ENCODE measurements at places on chromosomes 3 and 15. TPM values are rescaled to one million over a fixed set of nuclear protein-coding genes. Genes with fewer than 3 reads are reported as not detected.

DNA sequence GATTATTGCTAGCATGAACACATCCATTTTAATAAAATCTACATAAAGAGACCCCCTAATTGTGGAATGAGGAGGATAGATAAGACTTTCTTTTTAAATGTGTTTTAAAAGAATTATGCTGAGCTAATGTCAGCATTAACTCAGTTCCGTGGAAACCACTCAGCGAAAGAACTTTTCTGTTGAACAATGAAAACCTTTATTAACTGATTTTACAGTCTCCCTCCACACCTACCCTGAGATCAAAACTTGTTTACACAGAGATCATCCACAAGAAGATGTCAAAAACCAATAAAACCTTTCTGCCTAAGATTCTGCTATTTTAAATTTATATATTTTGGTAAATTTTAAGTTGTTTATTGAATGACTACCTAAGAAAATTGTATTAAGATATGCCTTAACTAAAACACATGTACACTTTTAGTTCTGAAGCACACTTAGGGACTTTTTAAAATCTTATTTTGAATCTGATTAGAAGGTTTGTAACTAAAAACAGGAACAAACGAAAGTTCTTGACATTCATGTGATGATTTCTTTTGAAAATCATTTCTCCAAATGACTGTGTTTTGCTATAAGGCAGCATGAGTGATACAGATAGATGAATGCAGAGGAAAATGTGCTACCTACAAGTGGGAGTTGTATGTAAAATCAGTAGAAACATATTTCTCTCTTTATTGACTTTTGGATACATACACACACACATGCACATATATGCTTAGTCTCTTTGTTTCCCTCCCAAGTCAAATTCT is 369.0 kb downstream of the UNC13C start:
- H3K27me3 ChIP-seq, result no peaks in the 10 kb centered on the region
- no peaks in the 10 kb centered on the region for H3K4me1 ChIP-seq
- H3K4me3 ChIP-seq, result no peak overlapping the region
- no peaks in the 10 kb centered on the region for H3K36me3 ChIP-seq
- DNase-seq, result no peak

DNA sequence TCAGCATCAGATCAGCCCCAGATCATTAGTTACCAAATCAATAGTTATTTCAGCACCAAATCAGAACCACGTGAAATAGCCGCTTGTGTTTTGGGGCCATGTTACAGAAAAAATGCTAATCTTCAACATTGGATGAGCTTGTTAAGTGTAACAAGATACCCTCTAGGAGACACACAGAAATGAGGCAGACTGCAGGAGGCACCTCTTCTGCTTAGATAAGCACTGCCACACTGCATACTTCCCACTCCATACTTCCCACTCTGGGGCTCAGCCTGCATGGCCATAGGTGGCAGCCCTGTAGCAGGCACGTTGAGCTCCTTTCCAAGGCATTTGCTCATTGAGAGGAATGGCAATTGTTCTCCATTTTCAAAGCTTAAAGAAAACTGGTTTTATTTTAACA is 73.3 kb downstream of the CHCHD6 start:
- H3K27me3 ChIP-seq, result no peaks in the 10 kb centered on the region
- no peak overlapping the region for H3K27ac ChIP-seq
- no peaks in the 10 kb centered on the region for H3K4me1 ChIP-seq
- DNase-seq, result no peak
- H3K4me3 ChIP-seq, result no peak overlapping the region
- H3K36me3 ChIP-seq, result peaks cover 2% of the 10 kb centered on the region

The VGLL3 gene
- total RNA-seq, result not detected

DNA sequence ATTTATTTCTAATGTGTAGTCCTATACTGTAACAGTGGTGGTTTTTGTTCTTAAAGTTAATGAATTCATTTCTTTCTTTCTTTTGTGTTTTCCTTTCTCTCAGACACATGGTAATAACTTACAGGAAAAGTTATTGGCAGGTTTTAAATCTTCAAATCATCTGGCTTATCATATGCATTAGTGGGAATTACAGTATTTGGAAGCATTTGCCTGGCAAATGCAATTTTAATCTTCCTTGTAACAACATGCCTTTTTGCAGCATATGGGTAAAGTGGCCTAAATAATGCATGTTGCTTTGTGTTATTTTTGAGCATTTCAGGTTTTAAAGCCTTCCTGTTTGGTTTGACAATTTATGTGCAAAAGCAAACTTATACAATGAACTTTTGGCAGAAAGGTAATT is 66.8 kb downstream of the GALK2 start:
- no peak for DNase-seq
- H3K4me3 ChIP-seq, result no peak overlapping the region
- peaks cover 22% of the 10 kb centered on the region for H3K36me3 ChIP-seq
- H3K27ac ChIP-seq, result no peak overlapping the region
- H3K27me3 ChIP-seq, result no peaks in the 10 kb centered on the region
- peaks cover 25% of the 10 kb centered on the region for H3K4me1 ChIP-seq

- peak; percentile 36 for DNase-seq
- peaks cover 2% of the 10 kb centered on the region for H3K27me3 ChIP-seq
- no peaks in the 10 kb centered on the region for H3K4me1 ChIP-seq
- H3K4me3 ChIP-seq, result no peak overlapping the region
These were observed 255.7 kb downstream of the MBNL1 start for GRCh38 chr3:152524198-152525140.

- H3K4me1 ChIP-seq, result no peaks in the 10 kb centered on the region
- no peaks in the 10 kb centered on the region for H3K27me3 ChIP-seq
- no peak overlapping the region for H3K27ac ChIP-seq
- H3K4me3 ChIP-seq, result no peak overlapping the region
These were observed 322.6 kb downstream of the MEX3B start for GRCh38 chr15:81723113-81723651.

The MNS1 gene
- total RNA-seq, result not detected
